ENCODE measurements at places on chromosomes 3 and 15.

DNA sequence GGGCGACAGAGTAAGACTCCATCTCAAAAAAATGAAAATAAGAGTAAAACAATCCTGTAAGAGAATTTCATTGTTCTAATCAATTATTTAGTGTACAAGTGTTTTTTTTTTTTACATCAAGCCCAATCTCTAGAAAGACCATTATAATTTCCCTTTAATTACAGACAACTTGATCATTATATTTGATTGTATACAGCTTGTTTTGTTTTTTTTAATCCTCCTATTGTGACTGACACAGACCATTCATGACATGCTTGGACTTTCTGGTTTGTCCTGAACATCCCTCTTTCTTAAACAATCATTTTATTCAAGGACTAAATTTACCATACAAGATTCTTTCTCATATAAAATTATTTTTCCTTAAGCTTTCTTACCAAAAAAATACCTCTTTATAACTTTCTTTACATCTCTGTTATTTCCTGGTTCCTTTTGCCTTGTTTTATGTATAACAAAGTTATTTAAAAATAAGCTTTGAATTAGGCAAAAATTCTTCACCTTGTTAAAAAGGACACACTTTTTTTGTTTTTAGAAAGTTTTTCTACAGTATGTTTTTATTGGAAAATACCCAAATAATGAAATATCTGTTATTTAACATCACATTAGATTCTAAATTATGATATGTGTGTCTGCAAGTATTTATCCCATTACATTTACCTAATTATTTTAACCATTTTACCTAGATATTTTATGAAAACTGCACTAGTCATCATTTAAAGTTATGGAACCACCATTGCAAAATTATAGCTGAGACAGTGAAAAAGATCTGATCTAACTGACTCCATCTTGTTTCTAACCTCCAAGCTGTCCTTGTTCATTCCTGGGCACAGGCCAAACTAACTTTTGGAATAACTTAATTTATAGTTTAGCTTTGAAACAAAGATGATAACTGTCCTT lies 26.1 kb upstream of the GFM1 start:
- no peak for DNase-seq

DNA sequence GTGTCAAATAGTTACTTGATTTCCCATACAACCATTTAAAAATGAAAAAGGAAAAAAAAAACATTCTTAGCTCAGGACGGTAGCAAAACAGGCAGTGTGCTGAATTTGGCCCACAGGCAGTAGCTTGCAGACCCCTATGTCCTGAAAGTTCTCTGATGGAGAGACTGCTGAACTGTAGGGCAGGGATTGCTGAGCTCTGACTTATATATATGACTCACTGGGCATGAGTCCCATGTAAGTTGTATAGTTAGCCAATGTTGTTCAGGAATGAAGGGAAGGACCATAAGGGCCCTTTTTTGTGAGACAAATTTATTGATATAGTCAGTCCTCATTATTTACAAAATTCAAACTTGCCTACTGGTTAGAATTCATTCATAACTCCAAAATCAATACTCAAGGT lies 36.9 kb upstream of the FRMD4B start:
- DNase-seq = no peak

- DNase-seq = no peak
Measured at GRCh38 chr15:52551762-52552161, 17.1 kb downstream of the ARPP19 start.

DNA sequence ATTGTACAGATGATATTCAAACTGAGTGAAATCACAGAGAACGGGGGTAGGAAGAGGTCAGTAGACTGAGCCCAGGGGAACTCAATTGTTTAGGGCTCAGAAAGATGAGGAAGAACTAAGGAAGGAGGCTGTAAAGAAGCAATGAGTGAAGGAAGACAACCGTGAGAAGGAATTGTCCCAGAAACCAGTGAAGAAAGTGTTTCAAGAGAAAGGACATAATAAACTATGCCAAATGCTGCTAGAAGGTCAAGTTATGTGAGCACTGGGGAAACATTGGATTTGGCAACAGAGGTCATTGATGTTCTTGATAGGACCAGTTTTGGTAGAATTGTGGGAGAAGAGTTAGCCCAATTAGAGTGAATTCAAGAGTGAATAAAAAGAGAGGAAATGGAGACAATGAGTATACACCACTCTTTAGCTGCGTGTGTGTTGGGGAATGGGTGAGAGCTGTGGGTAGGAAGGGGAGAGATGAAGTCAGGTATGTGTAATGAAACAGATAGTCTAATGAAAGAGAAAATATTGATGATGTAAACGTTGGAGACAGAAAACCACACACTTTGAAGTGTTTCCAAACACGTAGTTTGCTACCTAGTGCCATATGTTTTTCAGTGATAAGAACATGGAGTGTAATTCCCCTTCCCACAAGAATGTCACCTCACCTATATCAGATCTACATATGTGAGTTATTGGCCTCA lies 42.5 kb upstream of the MME start:
- DNase-seq = no peak

GRCh38 chr15:77697893-77698292 lies 65.2 kb upstream of the LINGO1 start:
- no peak for DNase-seq

DNA sequence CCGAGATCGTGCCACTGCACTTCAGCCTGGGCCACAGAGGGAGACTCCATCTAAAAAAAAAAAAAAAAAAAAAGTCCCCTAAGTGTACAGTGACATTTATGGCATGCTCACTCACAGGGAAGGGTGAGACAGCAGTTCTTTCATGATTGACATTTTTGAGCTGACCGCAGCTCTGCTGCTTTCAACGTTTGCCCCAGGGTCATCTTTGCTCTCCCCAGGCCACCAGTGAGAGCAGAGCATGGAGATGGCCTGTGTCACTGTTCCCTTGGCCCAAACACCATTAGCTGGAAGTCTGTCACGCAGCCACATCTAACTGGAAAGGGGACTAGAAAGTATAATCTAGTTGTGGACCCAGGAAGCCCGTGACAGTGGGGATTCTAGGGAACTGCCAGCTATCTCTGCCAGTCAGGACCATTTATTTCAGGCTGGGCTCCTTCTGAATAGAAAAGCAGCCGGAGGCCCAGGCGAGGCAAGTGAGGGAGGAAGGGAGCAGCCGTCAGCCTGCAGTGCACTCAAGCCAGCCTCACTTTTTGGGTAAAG lies 193.4 kb upstream of the HES1 start:
- DNase-seq = no peak

GRCh38 chr3:179768080-179768479 lies 115.2 kb downstream of the USP13 start:
- DNase-seq = no peak

GRCh38 chr15:51129535-51130188 lies 35.0 kb upstream of the TNFAIP8L3 start:
- no peak for DNase-seq

DNA sequence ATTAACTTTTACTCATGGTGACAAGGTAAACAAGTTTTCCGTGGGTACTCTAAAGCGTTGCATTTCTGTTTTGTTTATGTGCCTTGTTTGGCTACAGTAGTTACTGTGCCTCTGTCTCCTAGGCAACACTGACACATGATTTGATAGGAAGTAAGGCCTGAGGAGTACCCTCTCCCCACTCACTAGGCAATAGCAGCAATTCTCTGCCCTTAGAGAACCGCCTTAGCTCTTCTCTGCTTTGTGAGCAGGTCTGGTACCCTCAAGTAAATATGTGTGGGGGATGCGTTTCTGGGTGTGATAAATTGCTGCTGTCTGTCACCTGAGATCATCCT lies at the start of gene IL5RA:
Gene IL5RA (minus strand): TSS at position 76 of the 332 bp plus-strand sequence. CDS start 5,390 bp downstream, outside the sequence.
- no peak for DNase-seq

- DNase-seq = no peak
Measured at GRCh38 chr3:132829101-132829500, 106.9 kb upstream of the NPHP3 start.

GRCh38 chr3:74301056-74301455 lies 313.4 kb downstream of the CNTN3 start:
- no peak for DNase-seq

DNA sequence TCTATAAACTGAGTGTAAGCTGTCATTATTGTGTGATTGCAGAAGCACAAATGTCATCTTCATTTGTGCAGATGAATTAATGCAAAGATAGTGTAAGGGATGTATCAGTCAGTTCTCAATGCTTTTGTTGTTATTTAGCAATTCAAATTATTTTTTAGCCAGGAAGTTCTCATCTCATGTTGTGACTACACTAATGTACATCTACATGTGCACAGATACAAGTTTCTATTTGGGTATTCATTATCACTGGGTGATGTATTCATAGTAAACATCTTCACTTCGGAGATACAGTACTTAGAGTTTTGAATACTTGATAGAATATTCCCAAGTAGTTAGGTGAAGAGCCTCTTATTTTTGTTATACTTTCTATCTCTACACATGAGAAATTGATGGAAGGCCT lies 11.1 kb downstream of the EIF2A start:
- no peak for DNase-seq

DNA sequence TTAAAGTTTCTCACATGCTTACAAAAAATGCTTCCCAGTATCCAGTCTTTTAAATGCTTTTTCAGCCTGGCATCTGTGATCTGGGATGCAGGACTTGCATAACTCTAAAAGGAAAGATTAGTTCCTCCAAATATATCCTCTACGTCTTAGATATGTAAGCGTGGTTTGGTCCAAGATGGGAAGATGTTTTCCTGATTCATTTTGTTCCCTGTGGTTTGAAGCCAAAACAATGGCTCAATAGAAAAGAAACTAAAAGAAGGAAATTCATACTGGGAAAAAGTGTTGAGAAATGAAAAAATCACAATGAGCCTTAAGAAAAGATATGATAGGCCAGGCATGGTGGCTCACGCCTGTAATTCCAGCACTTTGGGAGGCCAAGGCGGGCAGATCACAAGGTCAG lies 1002.8 kb downstream of the NAALADL2 start:
- DNase-seq = no peak

DNA sequence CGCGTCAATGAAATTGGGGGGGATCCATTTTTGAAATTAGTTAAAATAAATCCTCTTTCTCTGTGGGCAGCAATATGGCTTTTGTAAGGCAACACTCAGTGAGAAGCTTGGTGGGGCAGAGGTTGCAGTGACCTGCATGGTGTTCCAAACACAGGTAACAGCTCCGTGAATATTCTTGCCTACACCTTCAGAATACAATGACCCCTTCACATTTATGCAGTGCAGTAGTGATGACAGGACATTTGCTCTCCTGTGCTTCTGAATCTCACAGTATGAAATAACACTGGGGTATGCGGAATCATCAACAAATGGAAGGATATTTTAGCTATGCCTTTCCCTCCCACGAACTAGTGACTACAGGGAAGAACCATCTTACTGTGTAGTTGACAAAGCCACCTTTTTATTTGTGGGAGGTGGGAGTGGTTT lies 6.9 kb downstream of the AHSG start:
- no peak for DNase-seq

- DNase-seq = no peak
Measured at GRCh38 chr3:132210476-132211346, 106.5 kb upstream of the ACP3 start.

DNA sequence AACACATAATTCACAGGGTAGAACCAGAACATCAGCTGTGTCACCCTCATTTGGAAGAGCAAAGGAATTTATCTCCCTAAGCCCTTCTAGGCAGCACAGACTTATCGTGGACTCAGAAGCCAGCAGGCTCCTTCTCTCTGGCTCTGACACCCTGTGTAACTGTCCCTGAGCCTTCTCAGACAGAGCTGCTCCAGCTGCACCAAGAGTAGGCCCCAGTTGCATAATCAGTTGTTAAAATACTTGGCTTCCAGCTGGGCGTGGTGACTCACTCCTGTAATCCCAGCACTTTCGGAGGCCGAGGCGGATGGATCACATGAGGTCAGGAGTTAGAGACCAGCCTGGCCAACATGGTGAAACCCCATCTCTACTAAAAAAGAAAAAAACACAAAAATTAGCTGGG lies 49.4 kb upstream of the ACVR2B start:
- no peak for DNase-seq

- DNase-seq = no peak
Measured at GRCh38 chr3:136070334-136070733, 104.8 kb downstream of the PPP2R3A start.

GRCh38 chr15:78536134-78536533 lies 4.1 kb upstream of the PSMA4 start:
- no peak for DNase-seq

- DNase-seq = no peak
Measured at GRCh38 chr15:73927003-73927475, 777 bp downstream of the LOXL1 start.

DNA sequence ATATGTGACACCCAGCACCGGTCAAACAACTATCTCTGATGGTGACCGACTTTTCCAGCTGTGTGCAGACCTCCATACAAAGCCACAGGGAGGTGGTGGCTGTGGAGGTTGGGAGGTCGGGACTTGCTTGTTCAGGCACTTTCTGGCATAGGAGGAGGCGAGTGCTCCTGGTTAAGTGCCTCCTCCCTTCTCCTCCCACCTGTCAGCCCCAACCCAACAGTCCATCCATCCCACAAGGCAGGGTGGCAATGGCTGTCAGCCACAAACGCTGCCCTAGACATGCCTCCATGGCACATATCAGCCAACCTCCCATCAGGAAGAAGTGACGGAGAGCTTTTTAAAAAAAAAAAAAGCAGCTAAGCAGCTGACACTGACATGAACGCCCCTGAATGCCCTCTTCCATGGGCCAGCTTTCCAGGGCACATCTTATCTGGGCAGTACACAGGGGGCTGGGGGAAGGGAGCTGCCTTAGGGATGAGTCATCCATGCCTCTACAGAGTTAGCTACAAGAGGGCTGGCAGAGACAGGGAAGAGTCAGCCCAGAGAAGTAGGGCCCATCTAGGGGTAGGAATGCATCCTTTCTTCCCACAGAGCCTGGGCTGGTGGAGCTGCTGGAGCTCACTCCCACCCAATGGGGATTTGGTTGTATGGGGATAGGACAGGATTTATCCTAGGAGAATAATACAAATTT lies 41.2 kb downstream of the CCDC12 start:
- no peak for DNase-seq

- DNase-seq = no peak
Measured at GRCh38 chr3:186121278-186121677, 12.4 kb upstream of the ETV5 start.

- no peak for DNase-seq
Measured at GRCh38 chr15:77863491-77864105, 213.9 kb downstream of the TBC1D2B start.

DNA sequence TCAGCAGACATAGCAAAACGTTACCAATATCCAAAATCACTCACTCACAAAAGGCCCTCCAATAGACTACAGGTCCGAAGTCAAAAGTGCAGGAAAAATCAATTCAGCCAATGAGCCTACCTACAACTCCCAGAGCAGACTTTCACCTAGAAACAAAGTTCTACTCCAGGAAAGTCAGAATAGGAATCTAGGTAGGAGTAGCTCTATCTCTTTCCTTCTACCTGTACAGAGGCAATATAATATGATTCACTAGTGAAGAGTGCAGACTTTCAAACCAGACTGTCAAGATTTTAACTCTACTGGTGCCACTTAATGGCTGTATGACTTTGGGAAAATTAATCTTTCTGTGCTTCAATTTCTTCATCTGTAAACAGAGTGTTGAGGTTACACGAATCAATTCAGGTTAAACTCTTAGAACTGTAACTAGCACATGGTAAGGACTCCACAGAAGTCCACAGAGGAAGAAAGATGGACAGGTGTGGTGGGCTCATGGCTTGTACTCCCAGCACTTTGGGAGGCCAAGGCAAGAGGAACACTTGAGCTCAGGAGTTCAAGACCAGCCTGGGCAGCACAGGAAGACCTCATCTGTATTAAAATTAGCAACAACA lies 9.4 kb downstream of the DCUN1D1 start:
- DNase-seq = no peak

- DNase-seq = no peak
Measured at GRCh38 chr15:55241186-55241585, 44.4 kb upstream of the RSL24D1 start.

All from activated CD8-positive, alpha-beta memory T cell treated with anti-CD3 and anti-CD28 coated beads for 1 hour (primary cell).